HuH-7.5 (cell line): ENCODE measurements at places on chromosomes 11 and 22.

GRCh38 chr11:118834427-118835028 is 43.6 kb upstream of the DDX6 start:
- no peak for DNase-seq

DNA sequence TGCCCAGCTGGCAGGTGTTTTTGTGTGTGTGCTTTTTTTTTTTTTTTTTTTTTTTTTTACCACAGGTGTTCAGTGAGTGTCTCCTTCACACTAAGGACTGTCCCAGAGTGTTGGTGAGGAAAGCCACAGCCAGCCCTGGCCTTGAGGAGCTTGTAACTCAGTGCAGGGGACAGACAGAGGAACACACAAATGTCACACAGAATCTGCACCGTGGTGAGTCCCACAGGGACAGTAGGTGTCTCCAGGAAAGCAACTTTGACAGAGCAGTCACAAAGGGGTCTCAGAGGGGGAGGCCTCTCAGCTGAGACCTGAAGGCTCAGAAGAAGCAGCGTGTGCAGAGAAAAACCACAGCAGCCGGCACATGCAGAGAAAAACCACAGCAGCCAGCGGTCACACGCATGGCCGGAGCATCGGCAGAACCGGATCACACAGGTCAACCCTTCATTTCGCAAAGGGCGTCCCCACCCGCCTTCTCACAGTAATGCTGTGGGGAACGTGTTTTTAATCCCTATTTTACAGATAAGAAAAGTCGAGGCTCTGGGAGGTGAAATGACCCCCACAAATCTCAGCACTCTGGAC is 101.7 kb upstream of the PRR5 start:
- no peak for DNase-seq

- no peak for DNase-seq
These were observed 69.5 kb upstream of the MYO18B start for GRCh38 chr22:25672289-25673084.

- no peak for DNase-seq
These were observed 21.4 kb upstream of the ABCC8 start for GRCh38 chr11:17498058-17498457.

GRCh38 chr11:113906038-113906437 is 1.4 kb downstream of the HTR3B start:
- DNase-seq: peak; percentile 21

GRCh38 chr22:40022536-40023240 is 27.9 kb downstream of the FAM83F start:
- no peak for DNase-seq

GRCh38 chr22:45088576-45088975 is 75.1 kb upstream of the NUP50 start:
- DNase-seq: no peak

- DNase-seq: no peak
These were observed 78.9 kb downstream of the DBX1 start for GRCh38 chr11:20081336-20081735.

DNA sequence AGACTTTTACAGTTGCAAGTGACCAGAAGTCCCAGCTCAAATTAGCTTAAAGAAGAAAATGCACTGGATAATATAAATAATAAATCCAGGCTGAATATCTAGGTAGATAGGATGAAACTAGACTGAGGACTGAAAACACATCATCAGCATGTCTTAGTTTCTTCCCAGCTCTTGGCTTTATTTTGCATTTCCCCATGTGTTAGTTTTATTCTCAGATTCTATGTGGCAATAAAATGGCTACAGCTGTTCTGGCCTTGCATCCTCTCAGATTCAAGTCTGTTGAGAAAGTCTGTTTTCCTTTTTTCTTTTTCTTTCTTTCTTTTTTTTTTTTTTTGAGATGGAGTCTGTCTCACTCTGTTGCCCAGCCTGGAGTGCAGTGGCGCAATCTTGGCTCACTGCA is 22.6 kb upstream of the CAT start:
- DNase-seq: no peak

GRCh38 chr11:124398924-124399323 is at the start of gene OR8B3:
OR8B3 (minus strand) TSS chr11:124399024; CDS start chr11:124397351, 1,673 bp downstream.
- no peak for DNase-seq

DNA sequence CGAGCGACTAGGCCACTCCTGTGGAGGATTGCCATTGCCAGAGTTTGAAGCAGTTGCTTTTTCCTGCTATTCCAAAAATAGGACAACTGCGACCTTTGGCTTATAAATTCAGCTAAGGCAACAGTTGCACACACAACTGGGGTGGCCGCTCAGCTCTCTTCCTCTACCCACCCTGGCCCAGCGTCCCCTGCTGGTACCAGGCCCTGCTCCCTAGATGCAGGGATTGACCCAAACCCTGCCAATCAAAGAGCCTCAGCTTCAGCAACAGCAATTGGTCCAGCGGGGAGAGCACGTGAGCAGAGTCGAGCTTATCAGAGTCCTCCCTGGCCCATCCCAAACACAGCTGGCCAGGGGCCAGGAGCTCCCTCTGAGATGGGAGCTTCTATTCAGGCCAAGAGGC is 22.0 kb upstream of the CABP2 start:
- peak; percentile 65 for DNase-seq

DNA sequence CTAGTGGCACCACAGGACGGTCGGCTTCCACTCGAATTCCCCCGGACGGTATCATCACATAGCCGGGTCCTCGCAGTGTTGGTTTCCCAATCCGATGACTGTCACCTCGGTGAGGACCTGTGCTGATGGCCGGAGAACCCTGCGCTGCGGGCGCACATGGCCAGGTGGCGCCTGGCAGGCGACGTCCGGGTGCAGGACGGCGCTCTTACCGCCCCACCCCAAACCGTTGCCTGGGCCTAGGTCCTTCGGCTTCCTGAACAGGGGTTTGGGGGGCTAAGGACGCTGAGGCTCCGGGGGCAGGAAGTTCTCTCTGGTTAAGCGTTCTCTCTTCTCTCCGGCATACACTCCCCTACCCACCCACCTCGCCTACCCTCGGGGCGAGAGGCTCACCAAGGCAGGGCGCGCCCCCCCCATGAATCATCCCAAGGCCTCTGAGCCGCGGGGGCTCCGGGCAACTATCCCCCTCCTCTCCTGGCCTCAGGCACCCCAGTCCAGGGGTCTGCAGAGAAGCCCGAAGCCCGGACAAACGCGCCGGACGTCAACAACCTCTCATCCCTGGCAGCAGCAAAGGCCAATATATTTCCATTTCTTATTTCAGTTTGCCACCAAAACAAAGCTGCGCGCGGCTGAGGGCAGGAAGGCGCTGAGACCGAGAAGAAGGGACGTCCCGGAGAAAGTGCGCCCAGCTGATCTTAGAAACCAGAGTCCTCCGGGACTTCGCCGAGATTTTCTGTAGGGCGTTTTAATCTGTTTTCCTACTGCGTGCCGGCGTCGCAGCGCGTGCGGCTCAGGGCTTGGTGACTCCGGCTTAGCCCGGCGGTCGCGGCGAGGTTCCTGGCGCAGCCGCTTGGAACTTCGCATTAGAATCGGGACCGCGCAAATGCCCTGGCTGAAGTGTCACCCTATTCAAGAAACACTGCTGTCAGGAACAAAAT is 5.6 kb downstream of the ALX4 start:
- no peak for DNase-seq

DNA sequence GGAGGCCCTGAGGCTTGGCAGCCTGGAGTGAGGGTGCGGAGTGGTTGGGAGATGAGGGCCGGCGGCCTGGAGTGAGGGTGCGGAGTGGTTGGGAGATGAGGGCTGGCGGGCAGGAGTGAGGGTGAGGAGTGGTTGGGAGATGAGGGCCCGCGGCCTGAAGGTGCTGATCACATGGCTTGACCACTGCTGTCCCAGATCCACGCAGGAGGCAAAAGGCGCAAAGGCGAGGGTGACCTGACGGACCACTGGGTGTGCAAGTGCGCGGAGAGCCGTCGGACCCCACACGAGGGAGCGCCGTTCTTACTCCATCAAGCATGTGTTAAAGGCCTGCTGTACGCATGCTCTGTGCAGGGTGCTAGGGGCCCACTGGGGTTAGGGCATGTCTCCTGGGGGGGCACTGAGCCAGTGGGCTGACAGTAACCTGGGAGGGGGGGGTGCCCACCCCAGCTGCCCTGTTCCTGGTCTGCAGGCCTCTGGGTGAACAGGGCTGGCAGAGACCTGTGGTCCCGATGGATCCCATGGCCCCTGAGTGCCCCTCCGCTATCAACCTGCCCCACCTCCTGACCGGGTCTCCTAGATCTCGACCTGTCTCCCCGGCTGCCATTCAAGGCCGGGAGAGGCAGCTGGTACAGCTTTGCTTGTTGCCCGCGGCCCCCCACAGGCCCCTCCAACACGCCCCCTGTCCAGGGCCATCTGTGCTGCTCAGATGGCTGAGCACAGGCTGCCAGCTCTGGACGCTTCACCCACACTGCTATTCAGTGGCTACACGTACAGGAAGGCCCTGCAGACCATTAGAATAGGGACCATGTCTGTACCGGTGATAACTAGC is 21.1 kb downstream of the MRGPRD start:
- no peak for DNase-seq

DNA sequence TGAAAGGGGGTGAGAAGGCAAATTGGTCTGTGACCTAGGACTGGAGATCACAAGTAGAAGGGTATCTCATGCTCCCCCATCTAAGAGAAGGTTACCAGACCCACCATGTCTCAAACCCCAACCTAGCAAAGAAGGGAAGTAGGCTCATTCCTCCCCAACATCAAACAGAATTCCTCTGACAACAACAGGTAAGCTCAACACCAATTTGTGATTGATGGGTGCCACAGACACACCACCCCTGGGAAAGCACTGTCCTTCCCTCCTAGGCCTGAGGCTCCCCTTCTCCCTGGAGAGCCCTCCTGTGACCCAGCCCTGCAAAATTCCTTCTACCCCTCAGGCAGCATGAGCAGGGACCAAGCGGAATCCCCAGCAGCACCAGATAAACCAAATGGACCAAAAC is 154.3 kb downstream of the BUD13 start:
- no peak for DNase-seq

- DNase-seq: no peak
These were observed 11.5 kb downstream of the KRTAP5-5 start for GRCh38 chr11:1641096-1641495.

DNA sequence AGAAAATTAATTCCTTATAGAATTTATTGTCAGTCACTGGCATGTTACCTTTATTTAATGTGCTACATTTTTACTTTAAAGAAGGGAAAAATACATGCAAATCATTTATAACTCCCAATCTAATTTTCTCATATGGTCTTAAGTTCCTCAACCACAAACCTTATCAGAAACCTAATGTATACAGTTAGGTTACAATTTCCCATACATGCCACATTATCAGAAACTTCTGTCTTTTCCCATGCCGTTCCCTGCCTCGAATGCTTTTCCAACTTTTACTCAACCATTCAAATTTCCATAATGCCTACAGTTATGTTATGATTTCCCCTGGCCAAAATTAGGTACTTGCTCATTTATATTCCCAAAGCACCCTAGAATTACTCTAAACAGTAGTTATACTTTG is 13.5 kb downstream of the RSF1 start:
- DNase-seq: no peak
